ENCODE measurements at places on chromosomes 1 and 21. TPM values are rescaled to one million over a fixed set of nuclear protein-coding genes. Genes with fewer than 3 reads are reported as not detected.

BEND5 gene
- total RNA-seq, result 3.9 TPM

IL10 gene
- total RNA-seq, result 0.37 TPM

GREM2 gene
- total RNA-seq, result not detected

RHD gene
- total RNA-seq, result not detected

GFI1 gene
- 0.30 TPM for total RNA-seq

ELF3 gene
- total RNA-seq, result 0.40 TPM

SMPDL3B gene
- not detected for total RNA-seq

ATP13A2 gene
- 17.8 TPM for total RNA-seq

GUK1 gene
- total RNA-seq, result 175 TPM

OR6N1 gene
- not detected for total RNA-seq

IGSF5 gene
- 4.1 TPM for total RNA-seq

TMEM222 gene
- total RNA-seq, result 19.9 TPM

LELP1 gene
- total RNA-seq, result not detected

FCRL5 gene
- 0.17 TPM for total RNA-seq

AGMAT gene
- total RNA-seq, result not detected

CD164L2 gene
- total RNA-seq, result not detected

RGS13 gene
- not detected for total RNA-seq

PTPN22 gene
- total RNA-seq, result 0.40 TPM

Measured in left ventricle myocardium superior (tissue), 1 donor.